Right ventricle myocardium superior (tissue), 1 donor: ENCODE measurements at places on chromosomes 5 and 9. TPM values are rescaled to one million over a fixed set of nuclear protein-coding genes. Genes with fewer than 3 reads are reported as not detected.
A peak's percentile ranks its signal among the peaks of the same experiment; 100 is the strongest.

DNA sequence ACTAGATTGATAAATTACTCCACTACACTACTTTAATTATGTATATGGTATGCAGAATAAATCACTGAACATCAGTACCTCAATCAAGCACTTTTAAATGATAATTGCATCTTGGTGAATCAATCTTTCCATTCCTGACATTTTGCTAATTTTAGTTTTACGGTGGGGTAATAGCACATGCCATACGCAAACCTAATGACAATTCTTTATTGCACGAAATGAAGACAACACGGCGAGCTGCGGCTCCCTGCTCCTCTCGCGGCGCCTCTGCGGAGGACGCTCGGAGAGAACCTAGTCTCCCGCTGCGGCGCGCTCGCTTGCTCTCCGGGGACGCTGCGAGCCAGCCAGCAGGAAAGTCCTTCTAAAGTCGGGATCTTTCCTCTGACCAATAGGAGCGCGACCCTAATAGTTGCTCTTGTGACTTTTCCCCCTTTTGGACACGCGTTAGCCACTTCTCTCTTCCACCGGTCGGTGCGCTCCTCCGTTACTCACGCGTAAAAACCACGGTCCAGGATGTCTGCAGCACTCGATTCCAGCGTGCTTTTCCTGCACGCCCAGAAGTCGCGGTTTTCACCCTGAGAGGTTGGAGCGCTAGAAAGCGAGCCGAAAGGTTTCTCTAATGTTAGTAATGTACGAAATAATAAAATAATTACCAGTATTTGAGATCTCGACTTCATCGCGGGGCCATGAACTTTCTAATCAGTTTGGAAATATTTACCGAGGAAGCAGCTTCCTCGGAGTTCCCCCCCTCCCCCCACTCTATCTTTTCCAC lies 1.0 kb upstream of the MEF2C start:
- peak; percentile 85 for DNase-seq

Gene TMC1
- total RNA-seq, result not detected

GRCh38 chr9:112487799-112488340 lies 1.2 kb downstream of the KIAA1958 start:
- DNase-seq, result no peak

Gene GLDC
- total RNA-seq, result not detected

- DNase-seq, result no peak
These were observed 53.6 kb upstream of the GABRB2 start for GRCh38 chr5:161600156-161600555.

- DNase-seq, result no peak
These were observed 1457.2 kb upstream of the WWC1 start for GRCh38 chr5:166834246-166834645.

DNA sequence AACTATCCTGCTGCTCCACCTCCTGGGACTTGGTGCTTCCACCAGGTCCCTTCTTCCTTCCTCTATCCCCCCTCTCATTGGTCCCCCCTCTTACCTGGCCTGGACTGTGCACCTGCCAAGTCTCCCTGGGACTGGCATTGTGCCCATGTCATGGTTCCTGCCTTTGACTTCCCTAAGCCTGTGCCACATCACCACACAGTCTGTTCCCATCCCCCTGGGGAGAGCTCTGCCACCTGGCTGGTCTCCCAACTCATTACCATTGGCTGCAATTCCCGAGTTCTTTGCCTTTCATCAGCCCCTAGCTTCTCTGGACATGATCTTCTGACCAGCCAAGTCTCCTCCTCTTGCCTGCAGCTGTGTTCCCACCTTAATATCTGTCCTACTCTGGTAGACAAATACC lies 180.3 kb downstream of the SREK1 start:
- peak; percentile 68 for DNase-seq

DNA sequence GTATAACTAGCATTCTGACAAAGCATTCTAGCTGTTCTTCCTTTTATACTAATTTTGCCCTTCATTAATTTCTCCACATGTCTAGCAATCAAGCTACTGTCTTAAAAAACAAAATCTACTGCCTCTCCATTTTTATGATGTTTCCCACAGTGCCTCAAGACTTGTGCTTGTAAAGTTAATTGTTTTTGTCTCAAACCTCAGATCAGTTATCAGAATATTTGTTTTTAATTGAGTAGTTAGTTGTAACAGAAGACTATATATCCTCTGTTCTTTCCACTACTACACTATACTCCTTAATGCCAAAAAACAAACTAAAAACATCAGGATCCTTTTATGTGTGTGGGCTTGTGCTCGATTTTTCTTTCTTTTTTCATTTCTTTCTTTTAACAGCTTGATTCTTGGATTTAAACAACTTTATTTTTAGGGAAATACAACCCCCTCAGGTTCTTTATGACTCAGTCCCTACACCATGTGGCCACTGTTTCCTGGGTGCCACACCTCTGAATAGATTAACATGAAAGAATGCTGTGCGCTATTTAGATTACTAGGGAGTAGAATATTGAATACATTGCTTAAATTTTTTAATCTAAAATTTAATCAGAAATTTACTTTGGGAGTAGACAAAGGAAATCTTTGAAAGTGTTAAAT lies 1.2 kb downstream of the ASPN start:
- no peak for DNase-seq

GRCh38 chr5:76943006-76943405 lies 9.8 kb upstream of the CRHBP start:
- no peak for DNase-seq
